Stimulated activated CD8-positive, alpha-beta memory T cell treated with anti-CD3 and anti-CD28 coated beads, Interleukin-7, amount 100 ng/mL, for 4 hours (primary cell): ENCODE measurements at places on chromosomes 6 and 20.

DNA sequence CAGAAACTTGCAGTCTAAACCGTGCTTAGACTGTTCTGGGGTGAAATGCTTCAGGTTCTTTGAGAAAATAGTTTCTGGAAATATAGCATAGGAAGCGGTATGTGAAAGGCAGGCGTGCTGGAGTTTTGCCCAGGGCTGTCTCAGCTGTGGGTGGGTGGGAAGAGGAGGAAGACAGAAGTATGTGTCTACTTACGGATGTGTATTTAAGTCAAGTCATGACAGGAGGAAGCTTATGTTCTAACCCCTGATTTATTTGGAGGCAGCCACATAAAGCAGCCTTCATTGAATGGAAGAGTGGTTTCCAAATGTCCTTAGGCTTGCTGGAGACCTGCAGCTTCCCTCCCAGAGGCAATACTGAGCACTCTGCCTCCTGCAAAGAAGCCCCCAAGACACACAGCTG is 345.8 kb upstream of the PRND start:
- DNase-seq, result no peak

DNA sequence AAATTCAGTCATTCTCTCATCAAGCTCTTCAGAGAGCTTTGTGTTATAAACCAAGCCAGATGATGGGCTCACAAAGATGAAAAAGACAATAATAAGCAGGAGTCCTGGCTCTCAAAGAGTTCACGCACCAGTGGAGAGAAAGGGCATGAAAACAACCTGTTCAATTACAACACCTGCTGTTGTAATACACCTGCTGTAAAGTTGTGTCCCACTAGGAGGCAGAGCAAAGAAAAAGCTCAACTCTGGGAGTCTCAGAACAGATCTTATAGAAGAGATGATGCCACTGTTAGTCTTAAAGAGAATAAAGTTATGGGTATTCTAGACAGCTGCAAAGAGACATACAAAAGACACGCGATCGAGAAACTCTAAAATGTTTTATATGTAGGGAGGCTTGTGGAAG is 100.6 kb downstream of the DCDC2 start:
- DNase-seq, result no peak

GRCh38 chr6:71886184-71887005 is at the start of gene RIMS1:
TSS of gene RIMS1 (plus strand) at chr6:71886550. CDS start at chr6:71887024, 474 bp downstream.
- DNase-seq, result no peak

DNA sequence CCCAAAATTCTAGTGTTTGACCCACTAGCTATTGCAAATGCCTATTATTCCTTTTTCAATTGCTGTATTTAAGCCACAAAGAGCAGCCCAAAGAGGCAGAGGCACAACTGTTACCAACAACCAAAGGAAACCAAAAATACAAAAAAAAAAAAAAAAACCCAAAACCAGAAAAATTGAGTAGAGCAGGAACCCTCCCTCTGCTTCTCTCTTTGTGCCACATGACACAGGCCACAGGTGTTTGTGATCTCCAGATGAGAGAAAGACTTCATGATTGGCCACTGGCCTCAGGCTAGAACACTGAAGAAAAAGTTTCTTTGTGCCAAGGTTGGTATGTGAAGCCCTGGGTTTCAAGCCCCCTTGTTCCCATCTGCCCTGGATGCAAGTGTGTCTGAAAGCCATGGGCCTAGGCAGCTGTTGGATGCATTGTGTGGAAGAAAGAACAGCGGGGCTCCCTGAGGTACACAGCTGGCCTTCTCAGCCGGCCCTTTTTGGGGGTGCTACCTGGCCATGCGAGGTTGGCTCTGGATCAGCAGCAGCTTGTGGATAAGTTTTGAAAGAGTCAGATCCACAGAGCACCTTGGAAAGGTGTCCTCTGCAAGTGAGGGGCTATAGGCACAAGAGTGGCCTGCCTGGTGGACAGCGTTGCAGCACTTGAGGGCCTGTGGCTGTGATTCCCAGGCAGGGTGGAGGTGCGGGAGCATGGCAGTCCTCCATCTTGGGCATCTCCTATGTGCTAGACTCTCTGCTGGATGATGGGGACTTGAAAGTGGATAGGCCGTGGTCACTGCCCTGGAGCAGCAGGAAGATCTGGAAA is 204.5 kb downstream of the ZDHHC14 start:
- no peak for DNase-seq

GRCh38 chr6:36624461-36625157 is 30.4 kb downstream of the SRSF3 start:
- DNase-seq, result no peak

- no peak for DNase-seq
Observed at GRCh38 chr20:37395410-37395797, 49.5 kb downstream of the SRC start.

DNA sequence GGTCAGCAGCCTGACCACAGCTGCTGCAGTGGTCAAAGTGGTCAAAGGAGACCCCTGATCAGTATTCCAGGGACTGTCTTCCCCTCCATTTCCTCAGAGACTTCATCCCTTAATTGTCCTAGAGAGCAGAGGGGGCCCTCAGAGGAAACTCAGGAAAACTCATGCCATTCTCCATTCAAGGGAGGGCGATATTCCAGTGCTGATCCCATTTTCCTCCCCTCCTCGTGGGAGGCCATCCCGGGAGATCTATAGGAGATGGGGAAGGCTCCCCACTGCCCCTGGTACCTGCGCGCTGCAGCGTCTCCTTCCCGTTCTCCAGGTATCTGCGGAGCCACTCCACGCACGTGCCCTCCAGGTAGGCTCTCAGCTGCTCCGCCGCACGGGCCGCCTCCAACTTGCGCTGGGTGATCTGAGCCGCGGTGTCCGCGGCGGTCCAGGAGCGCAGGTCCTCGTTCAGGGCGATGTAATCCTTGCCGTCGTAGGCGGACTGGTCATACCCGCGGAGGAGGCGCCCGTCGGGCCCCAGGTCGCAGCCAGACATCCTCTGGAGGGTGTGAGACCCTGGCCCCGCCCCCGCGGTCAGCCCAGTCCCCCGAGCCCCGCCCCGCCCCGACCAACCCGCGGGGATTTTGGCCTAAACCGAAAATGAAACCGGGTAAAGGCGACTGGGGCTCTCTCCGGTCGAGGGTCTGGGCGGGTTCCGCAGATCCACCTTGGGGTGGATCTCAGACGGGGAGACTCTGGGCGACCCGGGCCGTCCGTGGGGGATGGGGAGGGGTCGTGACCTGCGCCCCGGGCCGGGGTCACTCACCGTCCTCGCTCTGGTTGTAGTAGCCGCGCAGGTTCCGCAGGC is 878 bp downstream of the HLA-C start:
- DNase-seq, result peak; percentile 60
